ENCODE measurements at places on chromosomes 12 and 14. TPM values are rescaled to one million over a fixed set of nuclear protein-coding genes. Genes with fewer than 3 reads are reported as not detected.

DNA sequence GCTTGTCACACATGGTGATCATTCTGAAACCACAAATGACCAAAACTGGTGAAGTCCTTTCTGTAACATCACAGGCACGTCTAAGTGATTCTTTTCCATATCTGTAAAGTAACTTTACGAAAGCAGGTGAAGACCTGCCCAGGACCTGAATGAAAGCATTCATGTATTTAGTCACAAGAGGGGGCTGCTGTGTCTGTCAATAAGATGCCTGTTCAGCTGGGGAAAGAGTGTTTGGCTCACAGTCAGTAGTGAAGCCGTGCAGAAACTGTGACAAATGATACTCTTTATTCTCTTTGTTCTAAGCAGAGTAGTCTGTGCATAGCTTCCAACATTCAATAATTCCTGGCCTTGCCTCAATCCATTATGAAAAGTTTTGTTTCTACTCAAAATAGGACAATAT lies 373.5 kb upstream of the OR4E1 start:
- no peaks in the 10 kb centered on the region for H3K36me3 ChIP-seq
- no peaks in the 10 kb centered on the region for H3K4me1 ChIP-seq
- DNase-seq = no peak
- H3K27me3 ChIP-seq = no peaks in the 10 kb centered on the region
- H3K27ac ChIP-seq = peak overlapping the region; percentile 57

- H3K4me3 ChIP-seq = no peak overlapping the region
- H3K36me3 ChIP-seq = no peaks in the 10 kb centered on the region
- H3K4me1 ChIP-seq = no peaks in the 10 kb centered on the region
- no peak overlapping the region for H3K27ac ChIP-seq
- no peaks in the 10 kb centered on the region for H3K27me3 ChIP-seq
- DNase-seq = no peak
Observed at GRCh38 chr14:39374851-39375250, 57.4 kb downstream of the FBXO33 start.

SLC5A8 gene
- total RNA-seq = not detected

NID2 gene
- not detected for total RNA-seq

ZNF891 gene
- total RNA-seq = 7.8 TPM

DNA sequence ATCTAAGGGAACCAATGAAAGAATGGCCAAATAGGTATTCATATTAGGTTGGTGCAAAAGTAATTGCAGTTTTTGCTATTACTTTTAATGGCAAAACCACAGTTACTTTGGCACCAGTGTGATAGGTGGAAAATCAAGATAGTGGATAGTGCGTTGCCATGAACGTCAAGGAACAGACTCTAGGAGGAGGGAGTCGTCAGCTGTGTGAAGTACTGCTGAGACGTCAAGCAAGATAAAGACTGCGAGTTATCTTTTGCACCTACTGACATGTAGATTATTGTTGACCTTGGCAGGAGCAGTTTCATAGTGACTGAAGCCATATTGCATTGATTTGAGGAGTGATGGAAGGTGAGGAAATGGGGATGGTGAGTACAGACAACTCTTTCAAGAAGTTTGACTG lies 8.3 kb downstream of the YLPM1 start:
- no peak for DNase-seq
- no peaks in the 10 kb centered on the region for H3K27me3 ChIP-seq
- H3K4me3 ChIP-seq = no peak overlapping the region
- H3K4me1 ChIP-seq = peaks cover 3% of the 10 kb centered on the region
- H3K36me3 ChIP-seq = peaks cover 7% of the 10 kb centered on the region
- H3K27ac ChIP-seq = no peak overlapping the region

TAS2R9 gene
- not detected for total RNA-seq

DNA sequence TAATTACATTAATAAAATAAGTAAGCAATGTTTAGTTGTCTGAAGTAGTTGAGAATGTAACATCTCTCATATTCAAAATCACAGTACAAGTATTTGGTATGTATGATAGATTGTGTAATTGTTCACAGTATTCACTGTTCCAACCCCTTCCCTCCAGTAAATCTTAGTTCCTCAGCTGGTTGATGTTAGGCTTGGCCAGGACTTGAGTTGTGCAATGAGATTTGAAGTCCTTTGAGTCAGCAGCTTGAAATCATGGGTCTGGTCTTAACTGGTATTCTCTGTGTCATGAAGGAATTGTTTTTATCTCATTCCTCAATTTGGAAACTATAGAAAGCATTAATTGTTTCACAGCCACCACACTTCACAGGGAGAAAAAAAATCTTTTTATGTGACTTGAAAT lies 477.1 kb downstream of the FSCB start:
- no peaks in the 10 kb centered on the region for H3K36me3 ChIP-seq
- no peaks in the 10 kb centered on the region for H3K4me1 ChIP-seq
- no peaks in the 10 kb centered on the region for H3K27me3 ChIP-seq

GRCh38 chr14:30928462-30928861 lies 54.1 kb downstream of the COCH start:
- DNase-seq = no peak
- H3K4me1 ChIP-seq = no peaks in the 10 kb centered on the region
- no peak overlapping the region for H3K27ac ChIP-seq
- H3K4me3 ChIP-seq = no peak overlapping the region

All from naive thymus-derived CD4-positive, alpha-beta T cell (primary cell).